Hematopoietic multipotent progenitor cell (in vitro differentiated cells): ENCODE measurements at places on chromosomes 2 and 18. TPM values are rescaled to one million over a fixed set of nuclear protein-coding genes. Genes with fewer than 3 reads are reported as not detected.

DNA sequence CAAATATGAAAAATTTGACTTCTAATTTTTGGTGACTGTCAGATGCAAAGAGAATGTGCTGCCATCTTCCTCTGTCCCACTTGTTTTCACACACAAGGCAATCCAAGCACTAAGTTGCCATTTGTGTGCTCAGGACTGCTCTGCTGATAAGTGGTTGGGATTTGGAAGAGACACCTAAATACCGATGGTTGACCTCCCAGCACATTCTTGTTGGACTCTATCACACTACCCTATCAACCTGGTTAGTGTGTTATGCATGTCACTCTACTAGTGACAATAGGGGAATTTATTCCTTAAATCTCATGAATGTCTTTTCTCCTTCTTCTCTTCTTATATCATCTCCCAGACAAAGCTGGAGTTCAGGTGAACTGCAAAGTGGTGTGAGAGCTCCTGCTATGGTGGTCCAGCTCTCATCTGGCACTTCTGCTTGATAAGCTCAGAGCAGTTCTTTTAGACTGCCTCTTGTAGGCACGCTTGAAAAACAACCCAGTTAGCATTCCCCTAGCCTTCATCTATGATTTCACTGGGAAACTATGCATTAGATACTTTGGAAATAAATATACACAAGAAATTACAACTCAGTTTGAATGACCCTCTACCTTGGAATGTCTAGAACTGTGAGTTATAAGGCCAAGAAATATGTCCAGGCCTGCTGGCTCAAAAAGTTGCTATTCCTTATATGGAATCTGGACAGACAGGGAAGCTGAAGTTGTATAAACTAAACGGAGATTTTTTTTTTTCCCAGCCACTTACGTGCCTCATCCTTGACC is 404.8 kb downstream of the MEIS1 start:
- DNase-seq: no peak

DNA sequence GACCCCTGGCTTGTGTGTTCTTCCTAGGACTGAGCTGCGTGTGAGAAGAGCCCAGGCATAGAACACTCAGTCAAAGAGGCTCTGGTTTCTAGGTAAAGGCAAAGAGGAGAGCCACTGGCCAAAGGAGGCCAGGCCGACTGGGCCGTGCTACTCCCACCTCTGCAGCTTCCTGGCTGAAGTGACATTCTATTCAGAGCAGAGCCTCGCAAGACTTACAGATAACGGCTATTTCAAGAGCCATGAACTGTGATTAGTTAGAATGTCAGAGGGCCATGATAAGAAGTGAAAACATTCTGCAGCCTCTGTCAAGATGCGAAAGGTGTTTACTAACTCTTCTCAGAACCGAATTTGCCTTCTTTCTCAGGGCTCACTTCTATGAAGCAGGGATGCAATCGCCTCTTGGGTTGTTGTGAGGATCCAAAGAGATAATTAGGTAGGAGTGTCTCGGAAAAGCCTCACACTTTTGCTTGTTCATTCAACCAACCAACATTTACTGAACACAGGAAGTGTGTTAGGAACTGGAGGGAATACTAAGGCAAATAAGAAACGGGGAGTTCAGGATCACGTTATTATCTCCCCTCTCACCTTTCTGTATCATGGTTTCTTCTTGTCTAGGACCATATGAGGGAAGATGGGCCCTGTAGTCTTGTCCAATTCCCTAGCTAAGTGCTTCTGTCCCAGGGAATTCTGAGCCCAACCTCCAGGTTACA is 3.4 kb upstream of the DNAJC5G start:
- DNase-seq: no peak

DNA sequence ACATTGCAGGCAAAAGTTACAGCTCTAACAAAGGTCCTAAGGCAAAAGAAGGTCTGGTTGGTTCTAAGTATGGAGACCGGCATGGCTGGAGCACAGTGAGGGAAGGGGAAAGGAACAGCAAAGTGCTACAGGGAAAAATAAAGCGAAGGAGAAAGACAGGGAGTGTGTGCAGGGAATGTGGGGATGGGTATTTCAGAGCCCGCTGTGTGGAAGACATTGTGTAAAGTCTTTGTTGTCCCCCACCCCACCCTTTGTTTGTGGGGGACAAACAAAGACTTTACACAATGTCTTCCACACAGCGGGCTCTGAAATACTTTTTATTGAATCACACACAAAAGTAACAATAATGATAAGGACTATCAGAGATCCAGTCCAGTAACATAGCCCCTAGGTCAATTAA is 28.9 kb upstream of the C2orf15 start:
- no peak for DNase-seq

DSEL gene
- total RNA-seq: 0.54 TPM

GRCh38 chr2:233802132-233802815 is 24.1 kb downstream of the MROH2A start:
- DNase-seq: no peak

DNA sequence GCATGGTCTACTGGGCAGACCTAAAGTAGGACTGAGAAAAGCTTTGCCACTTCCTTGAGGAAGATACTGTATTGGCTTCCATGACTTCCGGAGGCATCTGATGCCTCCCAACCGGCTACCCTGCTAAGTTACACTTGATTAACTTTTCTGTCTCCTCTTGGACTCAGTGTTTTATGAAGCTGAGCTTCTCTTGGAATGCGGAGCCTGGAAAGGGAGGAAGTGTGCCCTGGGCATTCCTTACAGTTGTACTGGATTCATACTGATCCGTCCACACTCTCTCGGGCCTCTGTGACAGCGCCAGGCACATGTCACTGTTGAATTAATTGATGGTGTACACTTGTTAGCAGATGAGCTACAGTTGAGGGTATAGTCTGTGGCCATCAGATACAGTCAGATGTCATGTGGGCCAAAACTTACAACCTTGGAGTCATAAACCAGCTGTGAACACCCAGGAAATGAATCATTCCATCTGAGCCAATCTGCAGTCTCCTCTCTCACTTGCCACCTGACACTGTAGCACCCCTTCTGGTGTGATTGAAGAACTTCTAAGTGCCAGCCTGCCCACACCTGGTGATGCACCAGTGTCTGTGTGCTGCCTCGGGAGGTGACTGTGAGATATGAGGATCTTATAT is 122.5 kb downstream of the FHOD3 start:
- DNase-seq: no peak

HOXD3 gene
- total RNA-seq: not detected

IL18R1 gene
- 1.3 TPM for total RNA-seq

MFSD2B gene
- total RNA-seq: 4.8 TPM

WNT10A gene
- total RNA-seq: 1.1 TPM

DNA sequence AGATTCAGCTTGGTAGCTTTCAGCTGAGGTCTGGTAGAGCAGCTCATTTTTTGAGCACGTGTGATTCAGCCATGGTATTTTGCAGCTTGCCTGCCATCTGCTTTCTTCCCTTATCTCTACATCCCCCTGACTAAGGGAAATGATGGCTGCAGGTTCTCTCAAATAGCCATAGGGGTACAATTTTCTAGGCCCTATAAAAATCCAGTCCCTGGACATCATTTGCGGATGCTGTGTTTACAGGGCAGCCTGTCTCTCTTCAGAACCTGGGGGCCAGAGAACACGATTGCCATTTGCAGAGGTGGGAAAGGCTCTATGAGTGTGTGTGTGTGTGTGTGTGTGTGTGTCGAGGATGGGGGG is 442.7 kb upstream of the MEIS1 start:
- no peak for DNase-seq

DNA sequence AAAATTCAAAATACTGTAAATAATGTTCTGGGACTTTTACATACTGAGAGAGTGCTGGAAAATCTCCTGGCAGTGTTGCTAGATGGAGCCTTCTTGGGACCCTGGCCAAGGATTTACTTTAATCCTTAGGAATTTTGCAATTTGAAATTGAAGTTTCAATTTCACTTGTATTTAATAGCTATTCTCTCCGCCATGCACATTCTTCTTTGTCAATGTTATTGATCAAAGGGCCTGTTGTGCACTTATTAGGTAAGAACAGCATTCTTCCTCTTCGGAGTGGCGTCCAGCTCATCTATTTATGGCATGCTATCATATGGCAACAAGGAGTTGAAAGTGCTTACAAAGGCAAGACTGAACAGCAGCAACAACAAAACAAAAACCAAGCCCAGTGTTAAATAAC is 40.1 kb upstream of the SOS1 start:
- no peak for DNase-seq

BUB1 gene
- 6.2 TPM for total RNA-seq

- DNase-seq: no peak
These were observed 87.8 kb upstream of the BCL2L11 start for GRCh38 chr2:111032721-111033429.

ABCG5 gene
- total RNA-seq: under 0.01 TPM

- DNase-seq: no peak
These were observed 28.3 kb downstream of the STPG4 start for GRCh38 chr2:47126783-47127182.

DNA sequence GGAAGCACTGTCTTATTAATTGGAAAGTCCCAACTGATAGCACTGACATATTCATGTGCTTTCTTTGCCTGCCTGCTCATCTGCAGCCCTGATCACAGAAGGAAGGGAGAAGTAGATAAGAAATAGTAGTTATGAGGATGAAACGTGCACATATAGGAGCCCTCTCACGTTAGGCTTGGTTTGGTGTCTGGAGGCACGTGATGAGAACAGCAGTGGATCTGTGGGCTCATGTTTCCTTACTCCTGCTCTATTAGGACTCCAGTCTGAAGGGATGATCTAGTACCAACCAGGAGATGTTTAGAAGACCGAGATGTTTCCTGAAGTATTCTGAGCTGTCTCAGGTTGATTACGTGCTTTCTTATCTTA is 84.9 kb downstream of the MAP4K4 start:
- no peak for DNase-seq

DNA sequence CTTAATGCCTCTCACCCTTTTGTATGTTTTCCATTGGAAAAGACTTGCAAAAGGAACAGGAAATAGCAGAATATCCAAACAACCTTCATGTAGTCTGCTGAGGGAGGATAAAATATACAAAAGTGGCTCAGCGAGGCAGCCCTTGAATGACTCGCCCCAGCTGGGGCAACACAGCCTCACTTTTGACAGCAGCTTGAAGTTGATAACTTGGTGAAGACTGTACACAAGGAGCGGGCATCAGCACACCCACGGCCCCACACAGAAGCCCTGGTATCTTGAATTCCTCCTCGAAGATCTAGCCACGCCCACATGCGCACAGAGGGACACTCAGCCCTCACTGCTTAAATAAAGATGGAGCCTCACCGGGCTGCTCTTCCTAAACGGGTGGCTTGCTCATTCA is 161.0 kb downstream of the IRS1 start:
- DNase-seq: no peak

- DNase-seq: no peak
These were observed 24.5 kb downstream of the ITGAV start for GRCh38 chr2:186614373-186614772.

DNA sequence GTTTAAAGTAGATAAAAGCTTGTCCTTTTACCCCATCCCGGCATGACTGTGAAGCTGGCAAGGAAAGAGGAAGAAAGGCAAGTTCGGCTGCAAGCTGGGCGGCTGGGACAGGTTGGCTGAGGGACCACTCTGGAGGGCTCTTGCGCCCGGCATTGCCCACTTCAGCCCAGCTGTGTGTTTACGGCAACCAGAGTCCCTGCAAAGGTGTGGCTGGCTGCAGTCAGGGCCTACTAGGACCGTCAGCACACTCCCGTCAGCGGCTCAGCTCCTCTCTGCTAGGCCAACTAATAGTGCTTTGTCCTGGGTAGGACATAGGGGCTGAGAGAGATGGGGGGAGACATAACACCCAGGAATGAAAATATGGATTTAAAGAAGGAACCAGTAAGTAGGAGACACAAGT is 11.7 kb upstream of the SAP130 start:
- no peak for DNase-seq

MEP1B gene
- not detected for total RNA-seq

ELOA2 gene
- total RNA-seq: not detected

DNA sequence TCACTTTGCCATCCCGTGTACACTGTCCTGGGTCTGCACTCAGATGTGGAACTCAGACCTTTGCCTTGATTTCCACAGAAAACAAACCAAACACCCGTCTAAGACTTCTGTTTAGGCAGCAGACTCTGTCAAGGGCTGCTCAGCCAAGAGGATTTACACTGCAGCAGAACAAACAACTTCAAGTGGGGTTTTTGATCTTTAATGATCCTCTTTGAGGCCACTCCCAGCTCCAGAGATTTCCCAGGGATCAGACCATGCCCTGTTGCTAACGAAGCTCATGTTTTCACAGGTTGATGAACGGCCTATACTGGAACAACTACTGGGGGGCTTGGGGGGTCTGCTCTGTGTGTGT is 52.5 kb upstream of the LGALSL start:
- DNase-seq: no peak

DNA sequence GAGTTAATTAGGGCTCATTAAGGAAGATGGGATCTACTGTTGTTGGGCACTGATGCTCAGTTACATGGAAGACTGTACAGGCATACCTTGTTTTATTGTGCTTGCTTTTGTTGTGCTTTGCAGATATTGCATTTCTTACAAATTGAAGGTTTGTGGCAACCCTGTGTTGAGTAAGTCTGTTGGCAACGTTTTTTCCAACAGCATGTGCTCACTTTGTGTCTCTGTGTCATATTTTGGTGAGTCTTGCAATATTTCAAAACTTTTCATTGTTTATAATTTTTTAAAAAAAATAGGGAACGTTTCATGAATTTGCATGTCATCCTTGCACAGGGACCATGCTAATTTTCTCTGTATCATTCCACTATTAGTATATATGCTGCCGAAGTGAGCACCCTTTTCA is 15.6 kb downstream of the PHLPP1 start:
- DNase-seq: no peak

CENPO gene
- total RNA-seq: 10.2 TPM

DNA sequence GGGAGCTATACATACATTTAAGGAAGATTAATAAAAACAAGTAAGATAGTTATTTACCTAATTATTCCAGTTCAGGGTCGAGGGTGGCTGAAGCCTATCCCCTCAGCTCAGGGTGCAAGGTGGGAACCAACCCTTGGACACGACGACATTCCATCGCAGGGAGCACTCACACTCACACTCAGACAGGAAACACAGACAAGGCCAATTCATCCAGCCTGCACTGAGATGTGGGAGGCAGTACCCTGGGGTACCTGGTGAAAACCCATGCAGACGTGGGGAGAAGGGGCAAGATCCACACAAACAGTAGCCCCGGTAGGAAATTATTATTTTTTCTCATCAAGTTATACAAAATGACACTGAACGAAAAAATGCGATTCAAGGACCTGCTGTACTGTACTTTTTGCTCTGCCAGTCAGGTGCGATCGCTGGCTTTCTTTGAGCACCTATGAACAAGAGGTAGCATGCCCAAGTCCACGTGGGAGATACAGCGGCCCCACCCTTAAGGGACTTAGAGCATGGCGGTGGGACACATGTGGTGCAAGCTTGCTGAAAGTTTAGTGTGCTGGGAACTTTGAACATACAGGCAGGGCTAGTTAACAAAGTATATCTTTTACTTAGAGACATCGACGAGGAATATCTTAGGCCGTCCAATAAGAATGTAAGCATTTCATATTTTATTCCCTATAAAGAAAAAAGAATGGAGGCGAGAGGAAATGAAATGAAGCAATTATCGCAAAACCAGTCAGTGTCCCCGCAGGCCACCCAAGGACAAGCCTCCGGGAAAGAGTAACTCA is 624 bp downstream of the METTL8 start:
- peak; percentile 25 for DNase-seq
